Activated T-helper 1 cell treated with anti-CD3 and anti-CD28 coated beads, Interleukin-2, amount 50 U/mL, for 16 hours (primary cell): ENCODE measurements at places on chromosomes 13 and 19.

DNA sequence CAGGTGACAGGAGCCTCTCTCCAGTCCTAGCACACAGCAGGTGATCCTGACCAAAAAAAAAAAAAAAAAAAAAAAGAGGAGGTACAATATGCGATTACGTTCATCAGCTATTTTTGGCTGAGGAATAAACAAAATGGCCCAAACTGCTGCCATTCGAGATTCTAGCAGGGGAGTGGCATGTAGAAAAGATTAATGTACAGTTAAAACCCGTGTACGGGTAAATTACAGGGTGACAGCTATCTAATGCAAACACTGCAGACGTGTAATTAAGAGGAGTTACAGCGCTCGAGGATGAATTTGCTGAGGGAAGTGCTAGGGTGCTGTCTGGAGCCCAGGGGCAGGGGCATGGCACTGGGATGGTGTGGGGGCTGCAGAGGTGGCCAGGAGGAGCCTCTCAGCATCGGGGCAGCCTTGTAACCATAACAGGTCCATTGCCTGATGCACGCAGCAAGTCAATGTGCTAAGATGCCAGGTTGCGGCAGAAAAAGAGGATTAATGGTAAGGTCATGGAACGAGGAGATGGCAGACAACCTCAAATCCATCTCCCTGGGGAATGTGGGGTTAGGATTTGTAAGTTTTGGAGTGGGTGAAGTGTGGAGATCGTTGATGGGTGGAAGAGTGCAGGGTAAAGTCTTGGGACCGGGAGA lies 17.4 kb downstream of the CHST8 start:
- no peak for DNase-seq

DNA sequence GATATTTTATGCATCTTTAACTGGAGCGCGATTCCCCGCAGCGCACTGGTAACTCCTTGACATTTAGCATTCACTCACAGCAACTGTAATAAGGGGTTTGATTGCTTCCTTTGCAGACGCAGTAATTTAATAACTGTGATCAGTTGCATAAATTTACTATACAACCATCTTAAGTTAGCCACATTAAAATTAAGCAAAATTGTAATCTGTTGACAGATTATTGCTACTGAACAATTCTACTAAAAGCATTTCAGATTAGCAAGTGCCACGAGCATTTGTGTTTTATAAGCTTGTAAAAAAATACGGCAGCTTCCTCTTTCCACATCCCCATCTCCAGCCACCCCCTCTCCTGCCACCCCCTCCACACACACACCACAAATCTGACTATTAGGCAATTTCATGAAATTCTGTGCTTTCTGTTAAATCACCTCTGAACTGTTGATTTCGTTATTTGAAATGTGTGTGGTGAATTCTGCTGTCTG lies 44.4 kb downstream of the TSHZ3 start:
- no peak for DNase-seq

DNA sequence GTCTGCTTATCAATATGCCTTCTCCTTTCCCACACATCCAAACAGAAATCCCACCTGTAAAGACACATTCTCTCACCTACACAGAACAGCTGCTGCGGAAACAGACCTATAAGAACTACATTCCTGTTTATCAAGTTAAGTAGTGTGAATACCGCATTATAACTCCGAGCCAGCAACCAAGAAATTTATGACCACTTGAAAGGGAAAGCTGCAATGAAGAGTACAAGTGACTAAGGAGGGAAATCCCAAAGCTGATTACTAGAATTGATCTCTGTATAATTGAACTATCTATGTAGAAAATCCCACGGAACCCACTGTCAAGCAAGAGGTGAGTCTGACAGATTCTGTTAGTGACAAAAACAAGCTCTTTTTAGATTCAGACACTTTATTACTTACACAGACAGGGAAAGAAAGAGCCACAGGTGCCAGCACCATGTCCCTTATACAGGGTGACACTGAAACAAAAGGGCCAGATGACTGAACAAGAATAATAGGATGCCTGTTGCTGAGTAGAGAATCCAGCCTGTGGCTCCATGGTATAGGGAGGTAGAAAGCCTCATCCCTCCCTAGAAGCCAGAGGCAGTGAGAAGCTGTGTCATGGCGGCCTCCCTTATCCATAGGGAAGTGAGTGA lies 1.6 kb upstream of the IGFL4 start:
- no peak for DNase-seq

DNA sequence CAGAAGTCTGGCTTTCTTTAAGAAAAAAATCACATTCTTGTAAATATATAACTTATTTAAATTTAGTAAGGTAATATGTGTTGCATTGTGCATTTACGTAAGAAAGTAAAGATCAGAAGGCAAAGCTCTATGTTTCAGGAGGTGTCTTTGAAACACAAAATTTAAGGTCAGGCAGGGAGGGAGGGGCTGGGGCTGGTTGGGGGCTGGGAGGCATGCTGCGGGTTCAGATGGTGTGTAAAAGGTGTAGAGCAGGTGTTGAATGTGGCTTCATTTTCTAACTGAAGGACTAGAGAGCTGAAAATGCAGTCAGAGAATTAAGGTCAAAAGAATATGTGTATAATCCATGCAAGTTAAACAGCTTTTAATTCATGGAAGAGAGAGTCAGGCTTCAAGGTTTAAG lies 14.3 kb downstream of the FAM216B start:
- no peak for DNase-seq

GRCh38 chr19:58217607-58218391 lies 10.9 kb upstream of the ZNF544 start:
- no peak for DNase-seq

- DNase-seq: no peak
Measured at GRCh38 chr13:20125783-20126165, 35.1 kb downstream of the GJA3 start.

DNA sequence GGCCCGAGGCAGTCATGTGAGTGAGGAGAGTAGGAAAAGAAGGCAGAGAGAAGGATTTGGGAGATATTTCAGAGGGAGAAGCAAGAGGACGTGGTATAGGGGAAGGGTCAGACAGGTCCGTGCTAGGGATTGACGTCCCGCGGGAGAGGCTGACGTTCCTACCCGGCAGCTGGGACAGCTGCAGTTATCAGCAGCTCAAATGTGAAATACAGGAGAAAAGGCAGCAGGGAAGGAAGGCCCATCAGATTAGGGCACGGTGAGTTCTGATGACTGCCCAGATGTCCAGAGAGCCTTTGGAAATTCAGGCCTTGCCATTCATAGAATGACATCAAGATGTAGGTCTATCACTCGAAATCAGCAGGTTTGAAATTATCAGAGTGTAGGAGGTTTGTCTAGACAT lies 88.4 kb downstream of the IRS2 start:
- no peak for DNase-seq

GRCh38 chr19:46180701-46181387 lies 32.8 kb downstream of the IGFL2 start:
- DNase-seq: no peak

DNA sequence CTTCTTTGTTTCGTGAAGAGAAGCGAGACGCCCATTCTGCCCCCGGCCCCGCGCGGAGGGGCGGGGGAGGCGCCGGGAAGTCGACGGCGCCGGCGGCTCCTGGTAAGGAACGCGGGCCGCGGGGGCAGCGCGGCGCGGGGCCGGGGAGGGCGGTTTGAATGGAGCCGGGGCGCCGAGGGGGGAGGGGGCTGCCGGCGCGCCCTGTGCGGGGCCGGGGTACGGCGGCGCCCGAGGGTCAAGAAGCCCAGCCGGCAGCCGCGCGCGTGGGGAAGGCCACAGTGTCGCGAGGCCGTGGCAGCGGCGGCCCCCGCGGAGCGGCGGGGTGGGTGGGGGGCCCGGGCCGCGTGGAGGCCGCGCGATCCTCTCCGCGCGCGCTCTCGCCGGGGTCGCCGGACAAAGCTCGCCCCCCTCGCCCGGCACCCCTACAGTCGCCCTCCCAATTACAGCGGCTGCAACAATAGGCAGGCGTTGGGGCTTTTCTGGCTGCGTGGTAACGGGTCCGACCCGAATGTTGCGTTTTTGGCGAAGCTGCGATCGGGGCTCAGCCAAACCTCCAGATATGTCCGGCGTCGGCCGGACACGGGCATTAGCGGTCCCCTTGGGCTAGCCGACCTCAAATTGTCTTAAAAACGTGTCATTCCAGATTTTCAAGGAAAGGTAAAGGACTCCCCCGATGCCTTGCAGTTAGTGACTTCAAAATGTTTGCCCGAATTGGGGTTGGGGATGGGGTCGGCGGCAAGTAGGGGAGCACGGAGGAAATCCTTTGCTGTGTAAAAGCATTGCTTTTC lies 437 bp downstream of the SMARCA4 start:
- DNase-seq: no peak

- DNase-seq: no peak
Measured at GRCh38 chr13:45167611-45168554, 33.0 kb downstream of the KCTD4 start.

DNA sequence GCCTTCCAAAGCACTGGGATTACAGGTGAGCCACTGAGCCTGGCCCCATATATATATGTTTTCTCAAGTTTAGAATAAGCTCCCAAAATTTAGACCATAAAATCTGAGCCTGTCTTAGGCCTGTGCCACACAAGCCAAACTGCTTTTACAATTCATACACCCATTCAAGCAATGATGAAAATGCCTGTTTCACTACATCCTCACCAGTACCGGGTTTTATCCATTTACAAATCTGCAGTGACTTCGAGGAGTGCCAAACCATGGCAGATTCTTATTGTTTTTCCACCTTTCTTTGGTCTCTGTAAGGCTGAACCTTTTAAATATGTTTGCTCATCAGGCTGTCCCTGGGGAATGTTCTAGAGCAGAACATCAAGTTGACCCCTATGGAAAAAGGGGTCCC lies 9.6 kb upstream of the NFIC start:
- no peak for DNase-seq

GRCh38 chr19:1873524-1874473 lies 10.4 kb upstream of the KLF16 start:
- DNase-seq: no peak

- no peak for DNase-seq
Measured at GRCh38 chr13:75299246-75299645, 182.7 kb downstream of the TBC1D4 start.

DNA sequence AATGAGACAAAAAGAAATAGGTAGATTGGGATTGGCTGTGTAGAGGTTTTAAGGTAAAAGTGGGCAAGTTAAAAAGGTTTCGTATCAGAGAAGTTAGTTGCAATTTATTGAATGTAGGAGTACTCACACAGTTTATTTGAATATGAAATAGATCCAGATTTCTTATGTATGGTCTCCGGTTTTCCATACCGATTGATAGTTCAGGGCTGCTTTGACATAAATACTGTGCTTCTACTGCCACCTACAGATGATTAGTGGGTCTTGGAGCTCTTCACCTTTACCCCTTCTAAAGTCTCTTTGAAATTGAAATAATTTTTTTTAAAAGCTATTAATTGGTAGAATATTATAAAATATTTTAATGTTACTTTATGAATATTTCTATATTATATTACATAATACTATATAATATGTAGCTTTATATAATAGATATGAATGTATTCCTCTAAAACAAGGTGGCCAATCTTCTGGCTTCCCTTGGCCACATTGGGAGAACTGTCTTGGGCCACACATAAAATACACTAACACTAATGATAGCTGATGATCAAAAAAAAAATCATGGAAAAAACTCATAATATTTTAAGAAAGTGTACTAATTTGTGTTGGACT lies 7.7 kb upstream of the GPR18 start:
- DNase-seq: no peak

DNA sequence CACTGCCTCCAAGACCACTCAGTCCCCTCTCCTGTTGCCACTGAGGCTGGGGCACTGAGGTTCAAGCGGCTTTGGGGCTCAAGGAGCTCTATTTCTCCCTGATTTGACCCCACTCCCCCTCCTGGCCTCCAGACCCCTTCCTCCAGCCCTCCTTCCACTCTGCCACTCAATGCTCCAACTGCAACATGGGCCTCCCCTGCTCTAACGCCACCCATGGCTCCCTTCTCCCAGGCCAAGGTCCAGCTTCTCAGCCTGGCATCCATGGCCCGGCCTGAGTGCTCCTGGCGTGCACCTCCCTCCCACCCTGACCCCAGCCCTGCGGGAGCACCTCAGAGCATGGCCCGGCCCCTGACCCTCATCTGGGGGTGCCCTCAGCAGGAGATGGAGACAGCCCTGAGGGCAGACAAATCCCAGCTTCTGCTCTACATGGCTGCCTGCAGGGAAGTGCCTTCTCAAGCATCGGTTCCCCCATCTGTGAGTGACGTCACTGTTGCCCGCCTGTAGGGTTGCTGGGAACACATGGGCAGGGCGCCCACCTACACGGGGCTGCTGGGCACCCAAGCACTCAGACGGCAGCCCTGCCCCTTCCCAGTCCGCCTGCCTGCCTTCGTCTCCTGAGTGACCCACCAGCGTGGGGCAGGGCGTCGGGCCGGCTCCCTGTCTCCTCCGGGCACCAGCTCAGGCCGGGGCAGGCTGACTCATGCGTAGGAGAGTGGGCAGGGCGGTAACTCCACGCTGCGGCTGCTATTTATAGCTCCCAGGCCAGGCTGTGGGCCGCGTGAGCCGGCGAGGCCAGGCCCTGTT lies 1.6 kb upstream of the DIRAS1 start:
- DNase-seq: no peak

- DNase-seq: no peak
Measured at GRCh38 chr13:50220938-50221337, 205.7 kb downstream of the KCNRG start.

DNA sequence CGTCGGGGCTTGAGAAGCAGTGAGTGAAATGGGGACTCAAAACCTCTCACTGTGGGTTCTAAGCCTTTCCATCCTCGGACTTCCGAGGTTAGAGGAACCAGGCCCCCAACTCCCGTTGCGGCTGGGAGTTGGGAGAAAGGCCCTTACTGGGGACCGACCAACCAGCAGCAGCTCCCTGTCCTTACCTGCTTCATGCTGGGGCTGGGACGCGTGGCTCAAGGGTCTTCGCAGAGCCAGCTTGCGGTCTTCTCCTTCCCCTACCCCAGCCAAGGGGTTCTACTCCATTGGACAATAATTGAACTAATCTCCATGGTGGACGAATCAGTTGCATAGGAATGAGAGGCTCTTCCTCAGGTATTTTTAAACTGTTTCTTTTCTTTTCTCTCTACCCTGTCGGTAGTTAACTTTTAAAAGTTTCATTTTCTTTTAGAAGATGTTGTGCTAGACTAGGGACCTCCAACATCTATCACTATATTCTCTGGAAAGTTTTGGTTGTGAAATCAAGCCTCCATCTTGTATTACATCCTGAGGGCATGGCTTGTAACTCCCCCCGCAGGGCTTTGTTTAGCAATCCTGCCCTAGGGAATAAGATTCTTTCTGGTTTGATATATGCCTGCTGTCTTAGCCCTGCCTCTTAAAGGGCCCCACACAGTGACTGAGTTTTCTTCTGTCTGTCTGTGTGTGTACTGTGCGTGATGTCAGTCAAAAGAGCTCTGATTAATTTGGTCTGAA lies 1027.1 kb upstream of the PCDH9 start:
- DNase-seq: no peak

GRCh38 chr19:42450314-42450934 lies 7.7 kb upstream of the CXCL17 start:
- DNase-seq: peak; percentile 37

DNA sequence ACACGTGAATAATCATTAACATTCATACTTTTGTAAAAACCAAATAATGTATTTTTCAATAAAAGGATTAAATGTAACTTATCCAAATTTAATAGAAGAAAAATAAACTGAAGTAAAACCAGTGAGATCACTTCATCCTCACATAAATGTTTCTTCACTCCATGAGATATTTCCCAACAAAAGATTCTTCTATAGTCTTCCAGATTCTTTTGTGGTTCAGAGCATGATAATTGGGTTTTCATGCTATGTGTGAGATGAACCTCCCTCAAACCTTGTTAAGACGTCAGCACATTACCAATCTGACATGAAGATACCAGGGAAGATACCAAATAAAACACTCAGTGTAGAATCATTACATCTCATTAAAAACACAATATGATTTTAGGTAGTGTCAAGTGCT lies 62.9 kb upstream of the OXGR1 start:
- no peak for DNase-seq

- no peak for DNase-seq
Measured at GRCh38 chr13:109836629-109837607, 50.5 kb upstream of the IRS2 start.

GRCh38 chr13:88464851-88465250 lies 793.7 kb downstream of the SLITRK5 start:
- no peak for DNase-seq
